ENCODE measurements at places on chromosomes 3 and 15.

- DNase-seq = no peak
These were observed at the start of gene TMC3 for GRCh38 chr15:81373775-81374395. Gene TMC3, minus strand, starts transcription at chr15:81374213. Its CDS starts 136 bp downstream, at chr15:81374077.

DNA sequence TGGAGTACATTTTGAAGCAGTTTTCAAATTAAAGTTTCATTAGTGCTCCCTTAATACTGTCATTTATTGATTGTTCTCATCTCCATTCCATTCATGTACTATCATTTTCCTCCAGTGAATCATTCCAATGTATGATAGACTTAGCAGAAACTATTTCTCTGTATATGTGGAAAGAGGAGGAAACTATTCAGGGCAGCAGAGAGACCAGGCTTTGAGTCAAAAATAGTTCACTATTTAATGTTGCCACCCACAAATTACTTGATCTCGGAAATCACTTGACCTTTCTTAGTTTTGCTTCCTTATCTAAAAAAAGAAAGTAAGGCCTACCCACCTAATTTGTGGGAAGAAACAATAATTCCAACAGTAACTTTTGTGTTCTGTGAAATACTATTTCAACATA is 610.5 kb upstream of the ZNF385D start:
- DNase-seq = no peak

GRCh38 chr15:27183201-27183600 is 212.2 kb downstream of the GABRG3 start:
- DNase-seq = no peak

DNA sequence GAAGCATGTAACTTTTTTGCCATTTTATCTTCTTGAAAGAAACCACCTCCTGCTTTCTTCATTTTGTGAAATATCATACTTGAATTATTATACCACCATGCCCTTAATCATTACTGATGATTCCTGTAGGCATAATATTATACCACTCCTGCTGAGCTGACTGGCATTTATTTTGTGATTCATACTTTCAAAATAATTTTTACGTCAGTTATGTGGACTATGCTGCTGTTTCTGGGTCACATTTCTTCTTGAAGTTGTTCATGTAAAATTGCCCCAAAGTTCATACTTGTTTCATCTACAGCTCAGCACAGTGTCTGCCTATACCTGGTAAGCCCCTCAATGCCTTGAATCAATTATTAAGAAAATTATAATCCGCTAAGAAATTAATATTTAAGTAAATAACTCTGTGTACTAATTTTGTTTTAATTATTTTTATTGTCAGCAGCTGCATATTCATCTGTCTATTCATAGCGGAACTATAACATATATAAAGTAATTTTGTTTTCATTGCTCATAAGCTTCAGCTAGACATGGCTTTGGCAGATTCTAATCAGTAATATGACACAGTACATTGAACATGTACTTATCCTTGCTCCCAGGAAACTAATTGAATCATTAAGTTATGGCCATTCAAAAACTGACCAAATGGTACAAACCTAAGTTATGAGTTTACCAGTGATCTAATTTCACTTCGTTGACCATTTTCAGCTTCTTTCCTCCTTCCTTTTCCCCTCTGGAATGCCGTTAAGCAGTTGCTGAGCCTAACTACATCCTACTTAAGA is 160.0 kb downstream of the NAALADL2 start:
- peak; percentile 27 for DNase-seq

- no peak for DNase-seq
These were observed 641.1 kb upstream of the CFAP20DC start for GRCh38 chr3:59690886-59691285.

DNA sequence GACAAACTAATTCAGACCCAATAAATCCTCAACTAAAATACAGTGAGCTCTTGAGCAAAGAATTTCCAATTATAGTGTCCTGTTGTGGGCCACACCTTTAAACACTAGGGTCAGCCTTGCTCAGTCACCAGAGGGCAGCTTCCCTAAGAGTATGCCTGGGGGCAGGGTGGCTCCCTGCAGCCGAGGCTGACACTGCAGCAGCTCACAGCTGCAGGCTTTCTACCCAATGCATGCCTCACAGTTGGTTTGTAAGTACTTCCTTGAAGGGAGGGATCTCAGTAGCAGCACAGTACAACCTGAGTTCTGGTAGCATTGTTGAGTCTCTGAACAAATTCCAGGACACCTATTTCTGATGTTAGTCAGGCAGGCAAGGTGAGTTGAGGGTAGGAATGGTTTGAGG is 335.6 kb downstream of the TUSC7 start:
- DNase-seq = peak; percentile 18

DNA sequence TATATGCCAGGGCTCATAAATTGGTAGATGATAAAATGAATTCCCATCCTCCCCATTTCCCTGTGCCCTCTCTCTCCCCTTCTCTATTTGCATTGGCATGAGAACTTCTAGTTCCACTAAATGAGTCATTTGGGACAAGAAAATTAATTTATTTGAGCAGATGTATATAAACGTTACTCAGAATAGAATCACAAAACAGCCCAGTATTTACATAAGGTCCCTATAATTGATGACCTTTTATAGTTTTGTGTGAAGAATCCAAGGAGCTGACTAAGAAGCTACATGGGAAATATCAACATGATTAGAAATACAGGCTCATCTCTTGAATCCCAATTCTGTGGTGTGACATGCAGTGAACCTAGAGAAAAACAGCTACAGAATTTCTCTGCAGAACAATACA is 617.7 kb upstream of the NR2F2 start:
- DNase-seq = peak; percentile 68

GRCh38 chr3:141723255-141723654 is 14.8 kb upstream of the RNF7 start:
- no peak for DNase-seq

DNA sequence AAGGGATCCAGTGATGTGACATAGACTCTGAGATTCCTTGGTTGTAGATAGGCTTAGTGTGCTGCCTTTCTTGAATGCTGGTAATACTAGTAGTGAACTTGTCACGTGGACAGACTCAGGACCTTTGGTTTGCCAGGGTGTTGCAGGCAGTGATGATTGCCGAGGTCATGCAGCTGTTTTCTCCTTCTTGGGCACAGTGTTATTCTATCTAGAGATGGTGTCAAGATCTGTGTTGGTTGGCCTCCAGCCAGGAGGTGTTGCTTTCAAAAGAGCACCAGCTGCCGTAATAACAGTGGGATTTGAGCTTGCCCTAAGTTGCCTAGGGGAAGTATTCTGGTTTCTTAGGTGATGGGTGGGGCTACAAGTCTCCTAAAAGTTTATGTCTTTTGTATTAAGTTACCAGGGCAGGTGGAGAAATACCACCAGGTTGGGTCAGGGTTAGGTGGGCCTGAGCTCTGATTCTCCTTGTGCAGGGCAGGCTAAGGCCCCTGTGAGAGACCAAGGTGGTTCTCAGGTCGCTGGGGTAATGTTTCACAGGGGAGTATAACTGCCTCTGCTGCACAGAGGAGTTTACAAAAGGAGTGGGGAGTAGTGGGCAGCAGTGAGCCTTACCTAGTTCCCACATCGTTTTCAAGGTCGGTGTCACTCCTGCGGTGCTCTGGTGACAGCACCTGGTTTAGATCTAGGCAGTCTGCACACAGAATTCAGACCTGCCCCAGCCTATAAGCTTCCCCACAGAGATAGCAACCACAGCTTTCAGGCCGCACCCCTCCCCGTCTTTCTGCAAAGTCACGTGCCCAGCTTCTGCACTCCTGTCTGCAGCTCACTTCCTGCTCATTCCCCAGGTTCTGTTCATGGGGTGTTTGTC is 350.3 kb downstream of the DOCK3 start:
- no peak for DNase-seq

DNA sequence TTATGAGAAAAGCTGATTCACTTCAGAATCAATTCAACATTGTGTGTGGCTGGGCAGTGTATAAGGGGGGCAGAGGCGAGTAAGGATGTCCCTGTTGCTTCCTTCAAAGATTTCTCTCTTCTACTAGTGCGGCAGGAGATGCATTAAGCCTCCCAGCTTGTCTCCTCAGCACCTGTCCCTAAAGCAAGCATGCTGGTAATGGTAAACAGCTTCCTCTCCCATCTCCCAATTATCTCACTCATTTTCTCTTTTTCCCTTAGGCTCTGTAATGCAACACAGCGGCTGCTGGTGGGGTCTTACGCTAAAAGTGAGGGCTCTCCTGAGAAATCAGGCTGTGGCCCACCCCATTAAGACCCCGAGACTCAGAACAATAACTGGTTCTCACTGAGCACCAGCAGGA is 306.4 kb upstream of the ROPN1 start:
- no peak for DNase-seq

DNA sequence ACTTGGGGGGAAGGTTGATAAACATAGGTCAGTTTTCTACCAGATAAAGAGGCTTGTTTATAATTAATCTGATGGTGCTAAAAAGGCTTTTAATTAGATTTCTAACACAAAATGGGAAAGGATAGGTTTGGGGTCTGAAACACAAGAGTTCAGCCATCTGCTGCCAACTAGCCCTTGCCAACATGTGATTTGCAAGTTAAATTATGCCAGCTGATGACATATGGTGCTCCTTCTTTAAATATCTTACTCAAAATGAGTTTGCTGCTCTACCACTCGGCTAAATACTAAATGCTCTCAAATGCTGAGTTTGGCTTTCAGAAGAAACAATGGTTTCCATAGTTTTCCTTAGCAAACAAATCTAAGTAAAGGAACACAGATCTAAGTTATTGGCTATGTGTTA is 557.8 kb upstream of the CCDC54 start:
- DNase-seq = no peak

GRCh38 chr15:79450648-79451047 is 18.5 kb downstream of the MINAR1 start:
- DNase-seq = peak; percentile 15

DNA sequence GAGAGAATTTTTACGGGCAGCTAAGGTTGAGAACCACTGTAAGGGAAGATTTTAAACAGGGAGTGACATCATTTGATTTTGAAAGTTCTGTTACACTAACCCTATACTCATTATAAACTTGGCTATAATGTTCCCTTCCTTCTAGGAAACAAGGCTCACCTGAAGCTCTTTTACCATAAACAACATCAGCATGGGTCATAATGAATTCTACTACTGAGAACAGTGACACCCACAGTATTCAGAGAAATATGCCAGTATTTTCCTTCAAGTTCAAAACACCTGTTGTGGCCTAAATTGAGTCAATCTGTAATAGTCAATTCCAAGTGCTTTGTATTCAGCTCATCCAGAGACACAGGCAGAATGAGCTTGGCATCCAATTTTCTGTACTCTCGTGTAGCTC is 175.3 kb upstream of the STT3B start:
- no peak for DNase-seq

DNA sequence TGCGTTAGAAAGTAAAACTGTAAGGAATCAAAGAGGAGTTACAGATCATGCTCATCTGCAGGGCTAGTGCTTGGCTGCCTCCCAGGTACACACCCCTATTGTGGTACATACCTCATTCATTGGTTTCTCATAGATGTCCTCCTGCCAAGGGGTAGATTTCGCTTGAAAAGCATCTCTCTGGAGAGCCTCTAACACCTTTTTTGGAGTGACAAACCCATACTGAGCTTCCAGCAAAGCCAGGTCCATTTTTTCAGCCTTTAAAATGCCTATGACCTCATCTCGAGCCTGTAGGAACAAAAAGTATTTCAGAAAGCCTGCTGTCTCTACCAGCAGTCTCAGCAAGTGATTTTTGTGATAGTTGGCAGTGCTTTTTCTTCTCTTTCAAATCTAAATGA is 112.1 kb downstream of the CMSS1 start:
- peak; percentile 63 for DNase-seq

DNA sequence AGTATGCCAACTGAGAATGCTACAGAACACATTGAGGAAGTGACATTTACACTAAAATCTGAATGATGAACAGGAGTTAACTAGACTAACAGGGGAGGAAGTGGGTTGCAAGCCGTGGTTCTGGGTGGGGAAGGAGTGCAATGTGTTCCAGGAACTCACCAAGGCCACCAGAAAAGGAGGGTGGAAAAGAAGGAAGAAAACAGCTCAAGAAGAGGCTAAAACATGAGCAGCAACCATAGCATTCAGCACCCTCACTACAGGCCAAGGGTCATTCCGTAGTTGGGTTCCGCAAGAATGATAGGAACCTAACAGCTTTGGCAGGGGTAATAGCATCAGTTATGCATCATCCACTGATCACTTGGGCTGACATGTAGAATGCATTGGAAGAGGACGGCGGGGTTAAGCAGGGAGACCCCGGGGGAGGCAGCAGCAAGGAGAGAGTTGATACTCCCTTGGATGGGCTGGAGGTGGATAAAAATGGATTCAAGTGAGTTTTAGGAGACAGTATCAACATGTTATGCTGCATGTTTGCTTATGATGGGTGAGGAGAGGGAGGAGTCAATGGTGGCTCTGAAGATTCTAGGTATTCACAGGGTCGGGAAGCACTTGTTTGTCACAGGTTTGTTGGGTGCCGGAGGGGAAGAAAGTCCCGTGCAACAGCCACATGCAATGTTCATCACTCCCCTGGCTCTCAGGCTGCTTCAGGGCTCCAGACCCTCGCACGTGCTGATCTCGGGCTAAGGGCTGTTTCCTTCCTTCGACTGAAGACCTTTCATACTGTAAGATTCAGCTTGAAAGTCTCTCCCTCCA is 53.2 kb downstream of the LIPC start:
- no peak for DNase-seq

GRCh38 chr3:171965067-171965712 is 74.2 kb upstream of the FNDC3B start:
- no peak for DNase-seq

GRCh38 chr15:95265419-95265997 is 1034.1 kb downstream of the MCTP2 start:
- no peak for DNase-seq

- DNase-seq = no peak
These were observed 55.8 kb upstream of the OSTN start for GRCh38 chr3:191143224-191143623.

DNA sequence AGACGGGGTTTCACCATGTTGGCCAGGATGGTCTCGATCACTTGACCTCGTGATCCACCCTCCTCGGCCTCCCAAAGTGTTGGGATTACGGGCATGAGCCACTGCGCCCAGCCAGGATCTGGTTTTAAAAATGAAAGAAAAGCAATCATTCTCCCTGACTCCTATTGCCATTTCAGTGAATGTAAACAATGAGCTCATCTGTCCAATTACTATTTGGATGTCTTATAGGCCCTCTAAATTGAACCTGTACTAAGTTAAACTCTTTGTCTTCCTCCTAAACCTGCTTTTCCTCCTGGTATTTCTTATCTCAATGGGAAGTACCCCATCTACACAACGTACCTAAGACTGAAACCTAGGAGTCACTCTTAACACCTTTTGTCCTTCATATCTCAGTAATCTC is 23.7 kb downstream of the PCYT1A start:
- DNase-seq = no peak

- DNase-seq = no peak
These were observed 304.6 kb downstream of the NAALADL2 start for GRCh38 chr3:175163686-175164085.

- peak; percentile 82 for DNase-seq
These were observed 74.1 kb upstream of the MITF start for GRCh38 chr3:69665026-69665737.

DNA sequence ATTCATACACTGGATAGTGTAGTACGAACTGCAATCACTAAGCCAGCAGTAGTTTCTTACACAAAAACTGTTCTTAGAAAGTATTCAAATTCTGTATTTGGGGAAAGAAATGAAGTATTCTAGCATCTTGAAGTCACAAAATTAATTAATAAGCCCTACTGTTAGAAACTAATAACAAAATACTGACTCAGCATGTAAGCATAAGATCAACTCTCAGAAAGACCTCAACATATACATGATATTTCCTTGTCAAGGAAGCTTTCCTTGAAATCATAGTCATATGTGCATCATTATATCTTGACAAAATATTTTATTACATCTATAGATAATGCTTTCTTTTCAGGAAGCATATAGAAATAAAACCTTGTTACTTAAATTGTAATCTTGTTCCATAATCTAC is 115.5 kb upstream of the GOLGA6L6 start:
- DNase-seq = no peak
